ENCODE measurements at places on chromosomes 1 and 21. TPM values are rescaled to one million over a fixed set of nuclear protein-coding genes. Genes with fewer than 3 reads are reported as not detected.

The CFAP141 gene
- total RNA-seq: not detected

The FCAMR gene
- not detected for total RNA-seq

The GUCA2B gene
- not detected for total RNA-seq

The DYNLT5 gene
- 2.0 TPM for total RNA-seq

The ADORA1 gene
- 16.2 TPM for total RNA-seq

The WNT4 gene
- not detected for total RNA-seq
